ENCODE measurements at places on chromosomes 2 and 18. TPM values are rescaled to one million over a fixed set of nuclear protein-coding genes. Genes with fewer than 3 reads are reported as not detected.

DNA sequence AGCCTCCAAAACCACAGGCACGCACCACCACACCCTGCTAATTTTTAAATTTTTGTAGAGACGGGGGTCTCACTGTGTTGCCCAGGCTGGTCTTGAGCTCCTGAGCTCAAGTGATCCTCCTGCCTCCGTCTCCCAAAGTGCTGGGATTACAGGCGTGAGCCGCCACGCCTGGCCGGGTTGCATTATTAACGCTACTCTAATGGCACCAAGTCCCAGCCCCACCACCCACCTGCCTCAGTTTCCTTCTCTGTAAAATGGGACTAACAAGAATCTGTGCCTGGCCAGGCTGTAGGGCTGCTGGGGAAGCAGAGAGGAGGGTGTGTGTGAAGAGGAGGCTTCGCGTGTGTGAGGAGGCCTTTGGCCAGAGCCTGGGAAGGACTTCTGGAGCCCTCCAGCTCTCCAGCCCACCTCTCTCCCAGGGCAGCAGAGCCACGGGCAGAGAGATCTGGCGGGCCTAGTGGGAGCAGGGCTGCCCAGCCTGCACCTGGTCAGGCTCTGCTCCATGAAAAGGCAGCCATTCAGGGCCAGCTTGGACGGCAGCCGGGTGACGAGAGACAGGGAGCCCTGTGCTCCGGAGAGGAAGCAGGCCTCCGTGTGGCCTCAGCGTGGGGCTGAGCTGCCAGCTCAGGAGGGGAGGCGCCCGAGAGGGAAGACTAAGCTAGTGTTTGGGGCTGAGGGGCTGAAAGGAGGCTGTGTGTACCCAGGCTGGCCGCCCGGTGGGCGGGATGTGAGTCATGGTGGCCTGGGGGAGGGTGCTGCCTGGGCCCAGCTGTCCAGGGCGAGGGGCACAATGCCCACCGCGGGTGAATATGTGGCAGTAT is 7.4 kb upstream of the B3GNT7 start:
- no peak for DNase-seq

- no peak for DNase-seq
Measured at GRCh38 chr2:239073745-239074530, 226.1 kb downstream of the TWIST2 start.

- no peak for DNase-seq
Measured at GRCh38 chr18:8883409-8883668, 178.0 kb downstream of the MTCL1 start.

DNA sequence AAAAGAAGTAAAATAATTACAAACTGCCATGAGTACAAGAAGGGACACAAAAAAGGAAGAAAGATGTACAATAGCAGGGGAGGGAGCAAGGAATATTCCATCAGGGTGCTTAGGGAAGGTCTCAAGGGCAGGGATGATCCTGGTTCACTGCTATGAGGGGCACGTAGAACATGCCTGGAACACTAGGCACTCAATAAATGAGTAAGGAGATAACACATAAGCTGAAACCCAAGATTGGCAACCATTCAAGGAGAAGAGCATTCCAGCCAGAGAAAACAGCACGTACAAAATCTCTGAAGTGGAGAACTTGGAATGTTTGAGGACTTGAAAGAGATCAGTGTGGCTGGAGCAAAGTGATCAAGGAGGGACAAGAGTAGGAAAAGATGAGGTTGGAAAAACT is 103.2 kb downstream of the FAM161A start:
- DNase-seq = no peak

- DNase-seq = no peak
Measured at GRCh38 chr18:4232656-4233055, 222.5 kb downstream of the DLGAP1 start.

The TXNDC2 gene
- total RNA-seq = not detected

The CAPN14 gene
- total RNA-seq = 0.10 TPM
